ENCODE measurements at places on chromosomes 7 and 10.

DNA sequence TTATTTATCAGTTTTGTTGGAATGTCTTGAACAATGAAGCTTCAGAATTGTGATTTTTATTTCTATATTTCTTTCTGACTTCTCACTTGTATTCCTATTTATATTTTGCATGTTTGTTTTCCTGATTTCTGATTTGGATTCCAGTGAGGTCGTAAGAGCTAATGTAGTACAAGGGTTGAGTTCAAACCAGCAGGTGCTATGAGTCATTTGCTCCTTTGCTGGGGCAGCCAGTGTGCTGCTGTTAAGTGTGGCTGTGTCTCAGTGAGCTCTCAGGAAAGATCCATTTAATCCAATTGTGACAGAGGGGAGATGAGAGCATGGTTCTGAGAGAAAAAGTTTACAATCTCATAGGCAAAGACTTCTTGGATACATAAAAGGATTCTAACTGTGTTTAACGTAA lies 48.6 kb downstream of the MCU start:
- DNase-seq: no peak

DNA sequence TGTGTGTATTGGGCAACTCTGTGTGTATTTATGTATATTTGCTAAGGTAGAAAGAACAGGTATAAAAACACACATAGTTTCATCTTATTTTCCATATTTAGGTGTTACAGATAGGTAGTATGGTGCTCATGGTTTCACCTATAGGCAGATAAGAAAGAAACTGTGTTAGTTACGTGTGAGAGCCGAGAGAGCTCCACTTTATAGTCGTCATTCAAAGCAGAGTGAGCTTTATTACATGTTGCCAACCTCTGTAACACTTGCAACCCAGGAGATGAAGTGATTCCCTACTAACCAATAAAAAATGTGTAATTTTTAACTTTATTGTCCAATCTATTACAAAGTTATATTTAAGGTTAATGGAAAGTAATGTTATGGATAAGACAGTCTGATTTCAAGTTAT lies 121.3 kb downstream of the AGMO start:
- no peak for DNase-seq

- DNase-seq: no peak
Measured at GRCh38 chr10:5343979-5344378, 20.8 kb upstream of the UCN3 start.

GRCh38 chr7:102260856-102261255 lies 25.8 kb upstream of the SH2B2 start:
- DNase-seq: peak; percentile 96

DNA sequence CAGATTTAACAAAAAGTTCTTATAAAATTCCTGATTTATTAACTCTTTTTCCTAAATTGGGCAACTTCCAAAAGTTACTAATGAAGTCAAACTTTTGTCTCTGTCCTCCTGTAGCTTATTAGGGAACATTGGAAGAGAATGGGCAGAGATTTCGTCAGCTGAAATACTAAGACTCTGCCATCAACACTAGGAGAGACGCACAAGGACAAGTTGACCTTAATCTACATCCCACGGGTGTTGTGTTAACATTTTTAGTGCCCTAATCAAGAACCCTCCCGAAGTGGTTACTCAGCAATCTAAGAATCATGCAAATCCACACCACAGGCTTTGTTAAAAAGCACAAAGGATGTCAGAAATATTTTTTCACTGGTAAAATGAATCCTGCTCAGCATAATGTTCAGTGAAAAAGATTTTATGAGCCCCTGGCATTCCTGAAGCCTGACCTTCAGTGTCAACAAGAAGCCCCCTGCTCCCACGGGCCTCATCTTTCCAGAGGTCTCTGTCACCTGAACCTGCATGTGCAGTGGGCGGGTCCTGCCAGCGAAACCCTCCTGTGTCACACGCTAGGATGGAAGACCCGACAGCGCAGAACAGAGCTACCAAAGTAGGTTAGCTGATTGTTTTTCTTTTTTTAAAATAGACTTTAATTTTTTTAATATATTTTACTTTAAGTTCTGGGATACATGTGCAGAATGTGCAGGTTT lies 70.6 kb upstream of the AKR1E2 start:
- no peak for DNase-seq

DNA sequence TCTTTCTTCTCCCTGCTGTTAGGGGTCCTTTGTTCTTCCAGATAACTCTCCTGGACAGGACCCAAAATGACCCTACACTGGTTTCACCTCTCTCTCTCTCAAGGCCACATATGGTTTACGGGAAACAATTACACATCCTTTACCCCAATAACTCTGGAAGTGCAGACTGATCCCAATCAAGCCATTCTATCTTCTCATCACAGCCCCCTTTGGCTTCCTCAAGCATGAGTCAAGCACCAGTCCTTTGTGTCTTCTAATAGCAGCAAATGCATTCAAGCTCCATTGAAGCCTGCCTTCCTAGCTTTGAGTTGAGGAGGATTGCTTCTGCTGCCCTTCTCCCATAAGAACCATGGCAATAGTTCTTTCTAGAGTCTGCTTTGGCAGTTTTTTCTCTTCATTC lies 20.2 kb downstream of the C10orf67 start:
- DNase-seq: no peak

DNA sequence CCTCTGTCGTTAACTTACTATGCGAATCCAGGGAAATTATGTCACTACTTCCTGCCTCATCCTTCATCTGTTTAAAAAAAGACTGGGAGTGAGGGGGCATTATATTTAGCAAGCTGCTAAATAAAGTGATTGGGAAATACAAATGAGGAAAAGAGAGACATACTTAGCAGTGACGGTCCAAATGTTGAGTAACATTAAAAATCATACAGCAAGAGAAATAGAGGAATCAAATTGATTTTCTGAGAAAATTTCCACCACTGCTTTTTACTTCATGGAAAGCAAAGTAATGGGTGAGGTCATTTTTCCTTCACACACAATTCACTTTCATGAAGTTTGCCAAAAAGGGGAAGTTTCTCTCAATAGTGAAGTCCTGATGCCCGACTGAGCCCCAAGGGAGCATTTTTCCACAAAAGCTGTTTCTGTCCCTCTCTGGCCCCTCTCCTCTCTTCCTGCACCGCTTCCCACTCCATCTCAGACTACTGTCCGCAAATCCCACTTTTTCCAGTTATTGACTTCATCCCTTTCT lies 61.9 kb upstream of the ADO start:
- DNase-seq: no peak

- DNase-seq: no peak
Measured at GRCh38 chr10:20215547-20216152, 399.4 kb downstream of the PLXDC2 start.

GRCh38 chr7:2523461-2523936 lies 3.9 kb downstream of the LFNG start:
- DNase-seq: no peak

GRCh38 chr7:24911213-24911603 lies 68.8 kb downstream of the OSBPL3 start:
- no peak for DNase-seq

DNA sequence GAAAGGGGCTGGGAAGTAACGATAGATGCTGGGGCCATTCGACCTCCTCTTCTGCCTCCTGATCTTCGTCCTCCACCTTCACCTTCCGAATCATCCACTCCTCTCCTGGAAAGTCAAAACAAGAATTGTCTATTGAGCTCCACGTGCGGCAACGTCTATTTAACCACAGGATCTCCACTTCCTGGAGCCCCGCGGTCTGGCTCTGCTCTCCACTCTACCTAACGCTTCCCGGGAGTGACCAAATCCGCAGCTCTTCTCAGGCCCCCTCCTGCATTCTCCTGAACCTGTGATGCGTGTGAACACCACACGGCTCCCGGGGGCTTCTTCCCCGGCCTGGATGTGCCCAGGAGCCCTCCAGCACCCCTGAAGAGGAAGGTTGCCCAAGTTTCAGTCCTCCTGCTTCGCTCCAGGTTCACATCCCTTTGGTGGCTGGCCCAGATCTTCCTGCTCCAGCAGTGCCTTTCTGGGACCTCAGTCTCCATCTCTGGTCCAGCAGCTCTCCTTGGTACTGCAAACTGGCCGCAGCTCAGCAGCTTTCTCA lies 7.2 kb downstream of the ZNF467 start:
- no peak for DNase-seq

DNA sequence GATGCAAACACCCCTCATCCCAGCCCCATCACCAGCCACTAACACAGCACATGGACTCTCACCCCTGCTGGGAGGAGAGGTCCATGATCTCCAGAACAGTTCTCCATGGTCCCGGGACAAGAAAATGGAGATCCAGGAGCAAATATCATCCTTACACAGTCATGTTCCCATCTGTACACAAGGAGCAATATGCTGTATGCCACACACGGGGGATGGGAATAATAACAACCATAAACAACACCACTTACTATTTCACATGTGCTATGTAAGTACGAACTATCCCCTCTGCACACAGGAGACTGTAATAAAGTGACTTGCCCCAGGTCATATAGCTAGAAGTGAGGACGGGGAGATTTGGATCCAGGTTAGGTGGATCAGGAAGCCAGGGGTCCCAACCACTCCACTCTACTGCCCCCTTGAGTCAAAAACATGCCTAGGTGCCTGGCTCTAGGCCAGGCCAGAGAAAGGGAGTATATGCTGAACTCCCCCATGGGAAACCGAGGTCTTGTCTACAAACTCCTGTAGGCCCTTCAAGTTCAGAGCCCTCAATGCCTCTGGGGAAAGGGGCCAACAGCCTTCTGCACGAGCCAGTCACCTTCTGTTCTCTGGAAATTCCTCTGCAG lies 34.1 kb downstream of the LRRC20 start:
- DNase-seq: peak; percentile 60

DNA sequence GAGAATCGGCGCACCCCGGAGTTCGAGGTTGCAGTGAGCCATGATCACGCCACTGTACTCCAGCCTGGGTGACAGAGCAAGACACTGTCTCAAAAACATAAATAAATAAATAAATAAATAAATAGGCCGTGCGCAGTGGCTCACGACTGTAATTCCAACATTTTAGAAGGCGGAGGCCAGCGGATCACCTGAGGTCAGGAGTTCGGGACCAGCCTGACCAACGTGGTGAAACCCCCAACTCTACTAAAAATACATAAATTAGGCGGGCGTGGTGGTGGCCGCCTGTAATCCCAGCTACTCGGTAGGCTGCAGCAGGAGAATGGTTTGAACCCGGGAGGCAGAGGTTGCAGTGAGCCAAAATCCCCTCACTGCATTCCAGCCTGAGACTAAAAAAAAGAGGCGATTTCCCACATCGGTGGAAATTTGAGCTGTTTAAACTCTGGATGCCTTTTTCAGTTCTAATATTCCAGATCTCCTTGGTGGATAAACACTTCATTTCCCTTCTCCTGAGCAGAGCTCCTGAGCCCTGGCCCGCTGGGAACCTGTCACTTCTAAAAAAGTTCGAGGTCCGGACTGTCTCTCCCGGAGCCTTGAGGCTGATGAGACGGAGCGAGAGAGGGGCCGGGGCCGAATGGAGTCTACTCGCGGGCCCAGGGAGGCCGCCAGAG lies 2.0 kb upstream of the NFKB2 start:
- peak; percentile 91 for DNase-seq

- DNase-seq: no peak
Measured at GRCh38 chr7:101922631-101923601, 105.5 kb downstream of the CUX1 start.

DNA sequence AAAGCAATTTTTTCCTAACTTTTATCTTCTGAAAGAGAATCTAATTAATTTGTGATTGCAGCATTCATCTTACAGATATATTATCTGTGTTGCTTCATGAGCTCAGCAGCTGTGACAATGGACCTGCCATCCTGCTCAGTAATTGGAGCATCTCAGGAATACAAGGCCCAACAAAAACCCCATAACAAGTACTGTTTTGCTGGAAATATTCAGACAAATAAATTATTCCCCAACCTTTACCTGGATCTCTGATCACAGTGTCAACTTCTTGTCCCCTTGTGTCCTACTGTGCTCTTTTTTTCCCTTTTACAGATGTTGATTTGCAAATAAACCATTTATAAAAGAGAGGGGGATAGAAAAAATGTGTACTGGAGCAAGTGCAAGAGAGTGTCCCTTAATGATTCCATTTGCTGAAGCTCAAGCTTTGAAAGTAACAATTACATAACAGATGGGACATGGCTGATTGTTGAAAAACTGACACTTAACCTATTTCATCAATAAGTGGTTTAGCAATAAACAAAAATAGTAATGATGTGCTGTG lies 1063.4 kb upstream of the GHITM start:
- DNase-seq: peak; percentile 40

- no peak for DNase-seq
Measured at GRCh38 chr7:44077061-44077460, 5.3 kb downstream of the POLM start.

GRCh38 chr10:78330884-78331283 lies 297.2 kb downstream of the RPS24 start:
- DNase-seq: no peak

DNA sequence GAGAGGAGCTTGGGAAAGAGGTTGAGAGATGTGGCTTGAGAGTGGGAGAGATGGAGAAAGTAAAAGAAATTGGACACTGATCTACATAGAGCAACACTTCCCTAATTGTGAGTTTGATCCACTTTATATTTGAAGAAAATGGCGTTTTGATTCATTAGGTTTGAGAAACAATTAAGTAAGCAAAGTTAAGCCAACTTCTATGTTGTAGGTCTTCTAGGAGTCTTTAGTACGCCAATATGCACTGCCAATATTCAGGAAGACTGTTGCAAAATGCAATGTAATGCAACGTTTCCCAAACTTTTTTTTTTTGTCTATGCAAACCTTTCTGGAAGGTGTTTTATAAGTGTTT lies 7.0 kb upstream of the PRTFDC1 start:
- DNase-seq: no peak

- no peak for DNase-seq
Measured at GRCh38 chr10:24483701-24484100, 240.0 kb downstream of the ARHGAP21 start.

DNA sequence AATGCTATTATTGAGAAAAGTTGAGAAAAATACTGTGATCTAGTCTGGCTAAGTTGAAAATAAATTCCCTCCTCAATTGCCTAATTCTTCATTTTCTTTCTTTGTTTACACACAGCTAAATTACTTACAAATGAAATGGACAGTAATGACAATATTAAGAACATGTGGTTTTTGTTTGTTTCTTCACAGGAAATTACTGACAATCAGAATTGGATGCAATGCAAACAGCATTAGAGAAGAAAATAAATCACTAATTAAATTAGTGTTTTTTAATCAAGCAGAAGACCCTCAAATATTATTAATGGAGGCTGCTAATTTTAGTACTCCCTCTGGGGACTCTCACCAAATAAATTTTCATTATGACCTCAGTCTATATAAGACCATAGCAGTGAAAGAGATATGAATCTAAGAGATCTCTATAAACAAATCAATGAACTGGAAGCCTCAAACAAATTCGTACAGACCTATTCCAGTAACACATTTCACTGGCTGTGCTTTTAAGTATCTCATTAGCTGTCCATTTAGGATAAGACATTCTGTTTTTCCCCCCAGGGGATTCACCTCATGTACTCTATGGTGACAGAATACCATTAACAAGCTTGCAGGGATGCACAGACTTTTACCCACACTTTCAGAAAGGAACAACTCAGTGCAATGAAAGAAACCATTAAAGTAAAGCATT lies 202.0 kb upstream of the DGKB start:
- peak; percentile 78 for DNase-seq

All from SK-N-SH (cell line).